ENCODE measurements at places on chromosomes 3 and 15.

DNA sequence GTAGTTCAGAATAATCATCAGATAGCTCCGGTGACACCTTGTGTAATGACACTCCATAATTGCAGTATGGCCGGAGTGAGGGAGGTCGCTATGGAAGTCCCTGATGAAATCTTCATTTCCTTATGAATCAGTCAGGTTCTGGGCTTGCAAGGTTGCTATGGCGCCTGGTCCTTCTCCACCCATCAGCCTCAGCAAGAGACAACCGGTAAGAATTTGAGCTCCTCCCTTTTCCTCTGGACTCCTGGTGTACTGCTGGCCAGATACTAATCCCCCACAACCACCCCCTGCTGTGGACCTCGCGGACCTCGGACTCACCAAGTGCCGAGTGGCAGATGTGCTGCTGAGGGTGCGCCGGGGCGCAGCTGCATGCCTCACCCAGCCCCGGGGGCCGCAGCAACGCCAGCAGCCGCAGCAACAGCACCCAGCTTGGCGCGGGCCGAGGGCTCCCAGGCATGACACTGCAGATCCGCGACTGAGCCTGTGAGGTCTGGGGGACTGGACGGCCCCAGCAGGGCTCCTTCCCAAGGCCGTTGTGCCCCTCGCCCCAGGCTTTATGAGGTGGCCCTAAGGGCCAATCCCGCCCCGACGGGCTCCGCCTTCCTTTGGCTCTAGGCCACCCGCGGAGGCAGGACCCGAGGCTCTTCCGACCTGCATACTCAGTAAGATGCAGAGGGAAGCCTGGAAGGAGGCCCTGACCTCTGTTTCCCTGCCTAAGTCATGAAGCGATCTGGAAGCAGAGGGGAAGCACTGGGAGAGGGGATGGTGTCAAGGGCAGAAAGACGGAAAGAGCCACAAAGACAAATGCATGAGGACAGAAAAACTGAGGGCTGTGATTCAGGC lies at the start of gene TIMP4:
Gene TIMP4 (minus strand): TSS at position 526 of the 840 bp plus-strand sequence. CDS start 72 bp downstream, at position 454.
- no peak within 1 kb of the TSS for H3K27ac ChIP-seq
- no peaks in the 10 kb centered on the region for H3K4me1 ChIP-seq
- H3K4me3 ChIP-seq = no peak within 1 kb of the TSS
- H3K36me3 ChIP-seq = no peaks in the 10 kb centered on the region
- H3K27me3 ChIP-seq = no peaks in the 10 kb centered on the region
- no peak for DNase-seq

- H3K4me1 ChIP-seq = no peaks in the 10 kb centered on the region
- H3K36me3 ChIP-seq = peaks cover 14% of the 10 kb centered on the region
- no peaks in the 10 kb centered on the region for H3K27me3 ChIP-seq
- H3K4me3 ChIP-seq = no peak overlapping the region
- DNase-seq = no peak
These were observed 32.2 kb downstream of the GPD1L start for GRCh38 chr3:32138545-32139104.

DNA sequence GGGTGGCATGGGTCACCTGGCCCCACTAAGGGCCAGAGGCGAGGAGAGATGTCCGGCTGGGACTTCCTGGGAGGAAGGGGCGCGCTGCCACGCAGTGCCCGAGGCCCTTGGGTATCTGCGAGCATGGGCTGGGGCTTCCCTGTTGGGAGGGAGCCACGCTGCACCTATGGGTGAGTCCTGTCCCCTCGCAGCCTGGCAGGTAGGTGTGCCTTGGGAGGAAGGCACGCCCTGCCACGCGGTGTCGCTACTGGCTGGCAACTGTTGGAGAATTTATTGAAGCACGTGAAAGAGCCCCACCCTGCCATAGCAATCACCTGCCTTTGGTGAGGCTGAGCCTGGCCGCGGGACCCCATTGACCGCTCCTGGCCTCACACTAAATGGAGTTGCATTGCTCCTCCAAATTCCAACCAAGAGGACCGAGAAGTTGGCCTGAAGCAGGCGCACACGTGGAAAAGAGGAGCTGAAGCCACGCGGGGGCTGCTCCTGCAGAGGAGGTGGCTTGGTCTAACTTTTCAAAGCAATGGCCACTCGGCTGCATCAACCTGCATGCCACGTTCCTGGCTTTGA lies 134.2 kb downstream of the TJP1 start:
- DNase-seq = no peak
- H3K36me3 ChIP-seq = no peaks in the 10 kb centered on the region

DNA sequence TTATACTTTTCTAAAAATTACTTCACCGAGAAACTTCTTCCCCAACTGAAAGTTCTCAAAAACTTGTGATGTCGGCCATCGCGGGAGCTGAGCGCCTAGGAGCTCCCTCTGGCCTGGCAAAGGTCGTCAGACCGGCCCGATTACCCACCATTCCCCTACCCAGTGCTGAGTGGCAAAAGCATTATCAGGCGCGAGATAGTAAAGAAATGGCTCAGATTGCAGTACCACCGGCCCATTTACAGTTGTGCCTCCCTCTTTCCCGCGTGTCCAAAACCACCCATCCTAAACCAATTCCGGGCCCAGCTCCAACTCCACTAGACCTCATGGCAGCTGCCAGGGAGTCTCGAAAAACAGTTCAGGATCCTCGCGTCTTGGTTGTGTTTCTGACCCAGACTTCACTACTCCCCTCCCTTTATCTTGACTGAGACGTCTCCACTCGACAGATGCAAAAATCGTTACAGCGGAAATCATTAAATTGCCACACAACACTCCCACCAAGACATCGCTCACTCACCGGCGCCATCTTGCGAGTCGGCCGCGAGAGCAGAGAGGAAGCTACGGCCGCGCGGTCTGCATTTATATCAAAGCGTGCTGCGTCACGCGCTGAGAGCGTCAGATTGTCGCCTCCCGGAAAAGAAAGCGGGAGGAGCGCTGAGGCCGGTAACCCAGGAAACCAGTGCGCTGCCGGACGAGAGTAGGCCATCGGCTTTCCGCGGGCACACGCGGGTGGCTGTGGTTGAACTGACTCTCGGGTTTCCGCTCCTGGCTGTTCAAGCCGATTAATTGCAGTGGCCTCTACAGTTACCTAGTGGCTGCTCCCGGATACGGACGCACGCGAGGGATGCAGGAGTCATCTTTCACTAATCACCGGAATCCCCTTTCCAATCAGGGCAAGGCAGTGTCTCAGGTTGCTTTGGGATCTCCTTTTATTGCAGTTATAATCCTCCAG lies at the start of gene RPL22L1:
Gene RPL22L1 (minus strand): TSS at position 551 of the 949 bp plus-strand sequence. CDS start 28 bp downstream, at position 523.
- H3K4me3 ChIP-seq = peak within 1 kb of the TSS; percentile 61
- H3K27ac ChIP-seq = peak within 1 kb of the TSS; percentile 80
- H3K27me3 ChIP-seq = no peaks in the 10 kb centered on the region

GRCh38 chr15:101811902-101812301 lies at the start of gene OR4F15:
TSS of gene OR4F15 (plus strand) at chr15:101812202. CDS start at chr15:101818187, 5,985 bp downstream.
- no peak within 1 kb of the TSS for H3K4me3 ChIP-seq
- H3K27me3 ChIP-seq = peaks cover 2% of the 10 kb centered on the region
- H3K27ac ChIP-seq = no peak within 1 kb of the TSS
- DNase-seq = no peak
- H3K4me1 ChIP-seq = no peaks in the 10 kb centered on the region

GRCh38 chr3:147416931-147417330 lies 7.8 kb downstream of the ZIC1 start:
- no peak for DNase-seq
- peaks cover 39% of the 10 kb centered on the region for H3K27me3 ChIP-seq
- H3K4me3 ChIP-seq = no peak overlapping the region
- H3K36me3 ChIP-seq = no peaks in the 10 kb centered on the region
- no peak overlapping the region for H3K27ac ChIP-seq

- no peaks in the 10 kb centered on the region for H3K4me1 ChIP-seq
- no peak overlapping the region for H3K27ac ChIP-seq
- no peak for DNase-seq
- H3K36me3 ChIP-seq = peaks cover 11% of the 10 kb centered on the region
These were observed 50.8 kb upstream of the PPIB start for GRCh38 chr15:64213646-64214045.

GRCh38 chr15:98658831-98659699 lies 10.7 kb downstream of the IGF1R start:
- no peaks in the 10 kb centered on the region for H3K36me3 ChIP-seq
- no peak for DNase-seq
- no peaks in the 10 kb centered on the region for H3K4me1 ChIP-seq
- no peak overlapping the region for H3K4me3 ChIP-seq

DNA sequence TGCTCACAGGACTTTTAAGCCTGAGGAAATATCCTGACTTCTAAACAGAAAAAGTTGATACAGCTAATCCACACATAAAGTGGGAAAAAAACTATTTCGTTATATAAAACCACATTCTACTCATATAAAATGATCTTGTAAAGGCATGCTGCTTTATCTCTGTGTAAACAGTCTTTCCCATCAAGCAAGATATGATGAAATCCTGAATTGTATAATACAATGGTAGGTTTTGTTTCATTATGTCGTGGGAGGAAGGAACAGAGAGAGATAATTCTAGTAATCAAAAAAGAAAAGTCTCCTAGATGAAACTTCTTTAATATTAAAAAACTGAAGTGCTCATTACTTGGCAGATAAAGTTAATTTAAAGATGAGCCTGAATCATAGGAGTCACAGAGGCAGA lies 92.6 kb upstream of the SNTN start:
- H3K4me3 ChIP-seq = no peak overlapping the region
- H3K27me3 ChIP-seq = no peaks in the 10 kb centered on the region
- no peaks in the 10 kb centered on the region for H3K36me3 ChIP-seq
- no peak overlapping the region for H3K27ac ChIP-seq

DNA sequence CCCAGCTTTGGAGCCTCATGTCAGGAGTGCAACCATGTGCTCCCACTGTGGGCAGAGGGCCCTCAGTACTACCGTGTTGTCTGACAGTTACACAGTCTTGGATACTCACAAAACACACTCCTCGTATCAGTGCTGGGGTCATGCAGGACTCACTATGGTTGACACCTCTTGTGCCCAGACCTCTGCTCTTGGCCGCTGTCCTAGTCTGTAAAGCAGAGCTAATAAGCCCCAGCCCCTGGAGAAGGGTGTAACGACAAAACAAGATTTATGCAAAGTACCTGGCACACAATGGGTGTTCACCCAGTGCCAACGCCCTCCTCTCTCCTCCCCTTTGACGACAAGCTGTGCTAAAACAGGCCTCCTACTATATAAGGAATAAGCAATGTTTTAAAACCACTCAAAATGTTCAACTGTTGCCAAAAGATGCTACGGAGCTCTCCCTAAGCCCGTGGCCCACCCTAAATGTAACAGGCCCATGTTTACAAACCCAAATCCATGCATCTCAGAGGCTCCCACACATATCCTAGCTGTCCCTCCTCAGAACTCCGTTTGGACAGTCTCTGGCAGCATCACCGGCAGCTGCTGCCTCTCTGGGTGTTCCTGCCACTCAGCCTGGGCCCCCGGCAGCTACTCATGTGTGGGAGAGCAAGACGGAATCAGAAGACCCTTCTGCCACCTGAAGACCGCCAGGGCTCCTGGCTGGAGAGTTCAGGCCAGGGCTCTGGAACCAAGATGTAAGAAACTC lies 65.8 kb downstream of the MRPL46 start:
- no peak overlapping the region for H3K4me3 ChIP-seq
- DNase-seq = no peak
- no peaks in the 10 kb centered on the region for H3K4me1 ChIP-seq
- no peaks in the 10 kb centered on the region for H3K36me3 ChIP-seq
- H3K27ac ChIP-seq = no peak overlapping the region
- H3K27me3 ChIP-seq = peaks cover 3% of the 10 kb centered on the region

- H3K4me1 ChIP-seq = no peaks in the 10 kb centered on the region
- H3K27me3 ChIP-seq = no peaks in the 10 kb centered on the region
- DNase-seq = no peak
These were observed 35.9 kb upstream of the BNC1 start for GRCh38 chr15:83320404-83320803.

- DNase-seq = no peak
- no peak overlapping the region for H3K4me3 ChIP-seq
- H3K4me1 ChIP-seq = no peaks in the 10 kb centered on the region
These were observed 65.6 kb downstream of the CCDC33 start for GRCh38 chr15:74301583-74302361.

Measured in effector memory CD4-positive, alpha-beta T cell (primary cell).